ENCODE measurements at places on chromosomes 3 and 15.

DNA sequence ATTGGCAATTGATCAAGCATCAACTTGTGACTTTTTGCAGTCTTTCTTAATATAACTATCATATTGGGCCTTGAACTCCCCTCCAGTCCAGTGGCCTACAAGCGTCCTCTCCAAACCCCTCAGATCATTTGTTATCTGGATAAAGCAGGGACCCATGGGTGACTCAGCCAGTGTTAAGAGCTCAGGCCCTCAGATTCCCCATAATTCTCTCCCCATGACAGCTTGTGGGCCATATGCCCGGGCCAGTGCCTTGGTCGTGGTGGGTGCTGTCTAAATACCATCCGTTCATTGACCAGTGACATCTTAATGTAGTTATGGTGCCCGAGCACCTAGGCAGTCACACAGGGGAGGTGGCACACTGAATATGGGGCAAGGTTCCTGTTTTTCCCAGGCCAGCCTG is 18.1 kb downstream of the MCF2L2 start:
- no peak for DNase-seq

DNA sequence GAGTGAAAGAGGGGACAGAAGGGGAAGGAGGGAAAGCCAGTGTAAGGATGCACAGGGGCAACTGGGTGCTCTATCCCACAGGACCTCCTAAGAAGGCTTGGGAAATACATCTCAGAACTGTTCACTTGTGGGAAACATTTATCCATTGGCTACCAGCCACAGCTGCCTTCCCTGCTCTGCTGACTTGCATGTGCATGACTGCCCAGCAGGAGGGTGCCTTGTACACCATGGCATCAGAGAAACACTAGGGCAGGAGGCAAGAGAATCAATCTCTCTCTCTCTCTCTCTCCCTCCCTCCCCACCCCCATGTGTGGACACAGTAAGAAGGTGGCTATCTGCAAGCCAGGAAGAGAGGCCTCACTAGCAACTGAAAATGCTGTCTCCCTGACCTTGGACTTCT is 62.9 kb upstream of the ZBTB38 start:
- DNase-seq: no peak

GRCh38 chr15:69838994-69839393 is 258.7 kb downstream of the TLE3 start:
- no peak for DNase-seq

DNA sequence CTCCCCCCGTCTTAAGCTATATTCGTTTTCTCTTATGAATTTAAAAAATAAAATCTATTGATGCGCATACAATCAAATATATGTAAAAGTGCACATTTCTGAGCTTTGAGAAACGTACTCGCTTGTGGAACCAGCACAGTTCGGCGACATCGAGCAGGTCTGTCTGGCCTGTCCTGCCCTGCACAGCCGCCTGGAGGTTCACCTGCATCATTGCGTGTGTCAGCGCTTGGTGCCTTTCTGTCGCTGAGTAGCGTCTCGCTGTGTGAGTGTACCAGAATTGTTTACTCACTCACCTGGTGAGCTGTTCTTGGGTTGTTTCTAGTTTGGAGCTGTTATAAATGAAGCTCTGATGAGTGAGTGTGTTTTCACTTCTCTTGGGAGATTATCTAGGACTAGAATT is 104.0 kb downstream of the VGLL4 start:
- DNase-seq: no peak

GRCh38 chr3:157176934-157177333 is 17.0 kb upstream of the CCNL1 start:
- DNase-seq: no peak

DNA sequence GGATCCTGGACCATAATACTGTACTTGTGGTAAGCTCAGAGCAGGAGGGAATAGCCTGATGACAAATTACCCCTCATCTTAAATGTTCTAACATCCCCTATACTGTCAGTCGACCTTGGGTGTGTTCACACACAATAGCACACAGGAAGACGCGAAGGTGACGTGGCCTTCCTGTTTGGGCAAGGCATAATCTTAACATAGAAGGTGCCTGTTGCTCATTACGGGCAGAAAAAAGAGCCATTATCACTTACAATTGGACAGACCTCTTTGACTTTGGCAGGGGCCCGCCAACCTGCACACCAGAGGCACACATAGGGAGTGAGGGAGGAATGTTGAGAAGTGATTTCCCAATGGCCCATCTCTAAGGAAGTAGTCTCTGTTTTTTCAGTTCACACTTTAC is 144.2 kb downstream of the ANO10 start:
- DNase-seq: no peak

DNA sequence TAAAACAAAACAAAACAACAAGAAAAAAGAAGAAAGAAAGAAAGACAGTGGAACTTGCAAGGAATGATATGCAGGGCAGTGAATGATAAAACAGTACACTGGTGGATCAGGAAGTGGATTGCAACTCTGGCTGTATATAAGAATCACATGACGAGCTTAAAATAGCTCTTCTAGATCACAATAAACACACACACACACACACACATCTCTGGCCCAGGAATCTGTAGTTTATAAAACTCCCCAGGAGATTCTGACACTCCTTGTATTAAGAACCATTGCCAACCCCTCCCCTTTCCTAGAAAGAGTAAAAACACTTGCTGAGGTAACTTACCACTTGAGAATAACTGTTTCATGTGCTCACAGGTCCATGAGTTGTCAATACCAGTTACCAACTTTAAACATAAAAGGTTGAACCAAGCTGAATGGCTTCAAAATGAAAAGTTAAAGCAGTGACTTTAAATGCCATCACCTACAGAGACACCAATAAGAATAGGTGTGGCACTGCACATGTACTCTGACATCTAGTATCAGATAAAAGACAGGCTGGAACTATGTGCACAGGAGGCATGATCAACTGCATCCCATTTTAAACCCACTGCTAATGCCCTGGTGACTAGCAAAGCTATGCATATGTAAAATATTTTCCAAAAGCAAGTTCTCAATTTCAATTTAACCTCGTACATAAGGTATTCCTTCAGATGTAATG is 3.9 kb downstream of the CPOX start:
- no peak for DNase-seq

DNA sequence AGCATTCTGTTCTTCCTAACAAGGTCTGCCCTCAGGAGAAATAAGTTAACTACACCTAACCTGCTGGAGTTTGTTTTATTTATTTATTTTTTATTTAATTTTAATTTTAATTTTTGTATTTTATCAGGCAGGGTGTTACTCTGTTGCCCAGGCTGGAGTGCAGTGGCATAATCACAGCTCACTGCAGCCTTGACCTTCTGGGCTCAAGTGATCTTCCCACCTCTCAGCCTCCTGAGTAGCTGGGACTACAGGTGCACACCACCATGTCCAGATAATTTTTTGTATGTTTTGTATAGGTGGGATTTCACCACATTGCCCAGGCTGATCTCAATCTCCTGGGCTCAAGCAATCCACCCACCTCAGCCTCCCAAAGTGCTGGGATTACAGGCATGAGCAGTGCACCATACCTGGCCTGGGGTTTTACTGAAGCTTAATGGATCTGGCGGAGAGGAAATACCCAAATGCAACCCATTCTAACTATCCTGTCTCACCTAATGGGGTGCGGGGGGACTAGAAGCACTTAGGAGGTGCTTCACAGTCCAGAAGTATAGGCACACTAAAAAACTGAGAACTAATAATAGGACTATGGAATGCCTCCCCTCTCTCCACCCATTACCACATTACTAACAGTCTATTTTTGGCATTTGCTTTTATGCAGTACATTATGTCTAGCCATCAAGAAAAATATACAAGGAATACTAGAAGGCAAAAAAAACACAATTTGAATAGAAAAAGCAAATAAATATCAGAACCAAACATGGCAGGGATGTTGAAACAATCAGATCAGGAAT is 61.4 kb downstream of the TTBK2 start:
- no peak for DNase-seq

DNA sequence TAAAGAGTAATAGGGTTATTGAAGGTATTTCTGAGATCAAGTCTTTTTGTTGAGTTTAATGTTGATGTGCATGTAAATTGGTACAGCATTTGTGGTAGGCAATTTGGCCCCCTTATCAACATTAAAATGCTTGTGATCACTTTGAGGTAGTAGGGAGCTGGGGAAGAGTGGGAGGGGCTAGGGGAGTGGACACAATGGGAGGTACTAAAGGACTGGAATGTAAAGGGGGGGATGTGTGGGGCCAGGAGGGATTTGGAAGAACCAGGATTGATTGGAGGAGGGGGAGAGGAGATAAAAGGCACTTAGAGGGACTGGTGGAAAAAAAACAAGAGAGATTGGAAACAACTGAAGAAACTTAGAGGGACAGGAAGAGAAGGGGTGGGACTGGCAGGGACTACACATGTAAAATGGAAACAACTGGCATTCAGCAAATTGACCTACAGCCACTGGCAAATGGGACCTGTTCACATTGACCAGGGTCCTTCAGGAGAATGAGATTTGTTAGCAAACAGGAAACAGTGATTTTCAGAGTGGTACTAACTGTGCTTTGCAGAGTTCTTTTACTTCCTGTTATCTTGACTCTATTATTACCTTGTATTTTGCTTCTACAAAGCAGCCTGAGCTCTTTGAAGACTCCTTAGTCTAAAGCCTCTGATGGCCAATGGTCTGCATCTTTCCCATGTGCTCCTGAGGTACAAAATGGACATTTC is 47.8 kb upstream of the ZBTB38 start:
- no peak for DNase-seq

DNA sequence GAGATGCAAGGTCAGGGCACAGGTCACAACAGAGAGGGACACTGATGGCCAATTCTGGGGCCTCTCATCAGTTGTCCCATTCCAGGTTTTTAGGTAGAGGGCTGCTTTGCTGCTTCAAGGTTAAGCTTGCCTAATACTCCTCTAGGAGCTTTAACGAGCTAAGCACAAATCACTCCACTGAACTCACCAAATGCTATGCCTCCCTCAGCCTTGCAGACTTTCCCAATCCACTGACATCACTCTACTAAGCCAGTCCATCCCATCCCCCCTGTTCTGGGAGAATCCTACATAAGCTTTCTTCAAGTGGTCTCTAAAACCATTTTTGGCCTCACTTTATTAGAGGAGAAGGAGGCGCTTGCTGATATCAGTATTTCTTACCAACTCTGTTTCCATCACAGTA is 24.8 kb upstream of the PDCD6IP start:
- no peak for DNase-seq

GRCh38 chr15:79372428-79372827 is 59.7 kb upstream of the MINAR1 start:
- no peak for DNase-seq

DNA sequence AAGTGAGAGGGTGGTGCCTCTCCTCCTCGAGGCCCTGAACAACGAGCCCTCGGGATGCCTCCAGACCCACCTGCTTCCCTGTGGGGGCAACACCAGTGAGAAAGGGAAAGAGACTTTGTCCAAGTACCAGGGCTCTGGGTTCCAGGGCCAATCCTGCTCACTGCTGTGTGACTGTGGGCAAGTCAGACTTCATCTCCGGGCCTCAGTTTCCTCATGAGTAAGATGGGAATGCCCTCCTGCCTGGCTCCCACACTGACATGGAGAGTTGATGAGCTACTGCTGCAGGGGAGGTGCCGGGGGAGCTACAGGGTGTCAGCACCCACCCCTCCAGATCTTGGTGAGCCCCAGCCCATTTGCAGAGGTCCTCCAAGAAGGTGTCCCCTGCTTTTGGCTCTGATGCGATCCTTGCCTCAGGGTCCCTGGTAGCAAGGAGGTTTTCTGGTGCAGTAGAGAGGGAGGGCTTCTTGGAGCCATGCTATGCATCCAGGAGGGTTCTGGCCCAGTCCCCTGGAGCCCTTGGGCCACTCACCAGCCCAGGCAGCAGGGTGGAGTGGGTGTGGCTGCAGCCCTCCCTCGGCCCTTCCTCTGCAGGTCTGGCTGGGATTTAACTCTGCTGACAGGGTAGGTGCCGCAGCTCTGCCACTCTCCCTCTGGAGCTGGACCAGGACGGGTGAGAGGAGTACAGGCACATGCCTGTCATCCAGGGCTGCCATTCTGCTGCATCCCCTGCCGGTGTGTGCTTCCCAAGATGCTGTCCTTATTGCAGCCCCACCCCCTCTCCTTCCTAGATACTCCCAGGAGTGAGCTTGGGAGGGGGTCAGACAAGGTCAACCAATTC is 26.9 kb downstream of the LOXL1 start:
- no peak for DNase-seq

GRCh38 chr15:42141246-42141645 is 15.2 kb downstream of the PLA2G4F start:
- no peak for DNase-seq

GRCh38 chr3:190432216-190432615 is 17.5 kb downstream of the TMEM207 start:
- DNase-seq: no peak

DNA sequence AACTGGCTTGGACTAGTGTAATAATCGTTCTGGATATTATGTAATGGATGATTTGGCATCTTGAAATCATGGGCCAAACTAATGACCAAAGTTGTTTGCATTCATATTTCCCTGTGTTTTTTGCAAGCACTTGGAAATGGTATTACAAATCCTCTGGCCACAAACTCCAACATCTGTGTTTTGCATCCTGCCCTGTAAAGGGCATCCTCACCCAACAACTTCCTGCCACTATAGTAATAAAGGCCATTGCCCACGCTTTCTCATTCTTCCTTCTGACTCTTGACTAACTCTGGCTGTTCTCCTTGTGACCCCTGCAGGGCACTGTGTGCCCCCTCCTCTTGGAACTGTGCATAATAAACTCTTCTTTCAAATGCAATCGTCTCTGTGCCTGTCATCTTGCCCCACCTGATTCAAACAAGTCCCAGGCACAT is 25.4 kb upstream of the PSMD6 start:
- DNase-seq: no peak

GRCh38 chr3:108182339-108182738 is 39.9 kb downstream of the IFT57 start:
- DNase-seq: no peak

- DNase-seq: no peak
Observed at GRCh38 chr15:99956022-99956775, 223.0 kb upstream of the LYSMD4 start.

DNA sequence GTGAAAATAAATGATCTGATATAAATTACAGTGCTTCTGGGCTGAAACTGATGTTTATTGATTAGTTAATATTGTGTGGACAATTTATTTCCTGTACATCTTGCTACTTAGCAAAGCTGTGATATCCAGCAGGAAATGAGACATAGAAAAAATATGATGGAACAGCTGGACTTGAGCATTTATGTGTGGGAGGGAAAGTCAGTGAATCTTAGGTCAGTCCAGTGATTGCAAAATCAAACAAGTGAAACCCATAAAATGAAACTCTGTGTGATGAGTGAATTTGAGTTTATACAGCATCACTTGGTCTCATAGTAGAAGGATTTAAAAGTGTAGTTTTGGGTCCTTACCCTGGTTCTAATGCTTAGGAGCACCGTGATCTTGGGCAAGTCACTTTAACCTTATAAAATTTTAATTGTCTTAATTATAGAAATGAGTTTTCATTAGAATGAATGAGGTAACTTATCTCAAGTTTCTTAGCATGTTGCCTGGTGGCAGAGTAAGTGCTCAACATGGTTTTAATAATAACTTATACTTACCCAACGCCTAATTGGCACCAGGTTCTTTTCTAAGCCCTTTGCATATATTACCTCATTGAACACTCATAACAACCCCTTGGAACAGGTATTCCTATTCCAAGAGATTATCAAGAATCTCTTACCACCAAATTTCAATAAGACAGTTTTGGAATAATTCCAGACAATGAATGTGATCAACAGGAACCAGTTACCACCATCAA is 194.6 kb downstream of the ADAMTSL3 start:
- DNase-seq: no peak

GRCh38 chr15:69141833-69142232 is 18.6 kb upstream of the GLCE start:
- DNase-seq: no peak

GRCh38 chr3:59782664-59783063 is 732.8 kb upstream of the CFAP20DC start:
- no peak for DNase-seq

Data from stimulated activated CD4-positive, alpha-beta T cell treated with anti-CD3 and anti-CD28 coated beads, TNF-alpha, amount 100 ng/mL, for 4 hours (primary cell).